ENCODE measurements at places on chromosomes 16 and 17.

GRCh38 chr16:50178491-50178941 lies 25.4 kb downstream of the TENT4B start:
- DNase-seq = no peak

DNA sequence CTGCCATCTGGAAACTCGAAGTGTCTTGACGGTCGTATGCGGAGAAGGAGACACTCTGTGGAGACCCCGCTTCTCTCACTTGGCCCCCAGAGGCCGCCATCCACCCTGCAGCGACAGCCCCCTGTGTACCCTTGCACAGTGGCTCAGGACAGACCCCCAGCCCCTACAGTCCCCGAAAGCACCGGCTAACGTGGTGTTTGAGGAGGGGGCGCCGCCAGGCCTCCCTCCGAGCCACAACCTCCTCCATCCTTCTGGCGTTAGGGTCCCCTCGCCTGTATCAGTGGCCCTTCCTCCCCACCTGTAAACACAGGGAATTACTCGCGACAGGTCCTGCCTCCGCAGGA lies 73.6 kb downstream of the LMF1 start:
- DNase-seq = no peak

DNA sequence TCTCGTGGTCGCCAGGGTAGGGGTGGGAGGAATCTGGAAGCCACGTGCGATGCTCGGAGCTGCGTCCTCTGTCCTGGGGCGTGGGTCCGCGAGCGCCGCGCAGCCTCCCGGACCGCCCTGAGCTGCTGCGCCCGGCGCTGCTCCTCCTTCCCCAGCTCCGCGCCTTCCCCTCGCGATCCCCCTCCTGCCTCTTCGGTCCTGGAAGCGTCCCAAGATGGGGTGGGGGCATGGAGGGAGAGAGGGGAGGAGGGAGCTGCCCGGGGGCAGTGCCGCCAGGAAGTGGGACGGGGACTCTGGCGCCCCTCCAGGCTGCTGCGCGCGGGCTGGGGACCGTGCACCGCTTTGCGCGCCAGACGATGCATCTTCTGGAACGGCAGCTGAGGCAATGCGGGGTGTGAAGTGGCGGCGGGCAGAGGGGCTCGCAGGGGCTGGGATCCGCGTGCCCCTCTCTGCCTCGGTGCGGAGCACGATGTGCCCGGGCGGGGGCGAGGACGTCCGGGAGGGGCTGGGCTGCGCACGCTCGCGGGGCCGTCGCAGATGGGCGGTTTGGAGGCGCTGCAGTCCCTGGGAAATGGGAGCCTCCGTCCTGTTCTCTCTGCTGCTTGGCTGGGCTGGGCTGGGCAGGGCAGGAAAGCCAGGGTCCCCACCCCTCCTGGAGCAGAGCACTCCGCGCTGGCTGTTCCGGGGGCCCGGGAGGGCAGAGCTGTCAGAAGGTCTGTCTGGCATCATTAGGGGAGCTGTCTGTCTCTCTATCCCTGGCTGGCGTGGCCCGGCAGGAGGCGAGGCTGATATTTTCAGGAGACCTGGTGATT lies 388.0 kb downstream of the SEC14L1 start:
- peak; percentile 73 for DNase-seq

DNA sequence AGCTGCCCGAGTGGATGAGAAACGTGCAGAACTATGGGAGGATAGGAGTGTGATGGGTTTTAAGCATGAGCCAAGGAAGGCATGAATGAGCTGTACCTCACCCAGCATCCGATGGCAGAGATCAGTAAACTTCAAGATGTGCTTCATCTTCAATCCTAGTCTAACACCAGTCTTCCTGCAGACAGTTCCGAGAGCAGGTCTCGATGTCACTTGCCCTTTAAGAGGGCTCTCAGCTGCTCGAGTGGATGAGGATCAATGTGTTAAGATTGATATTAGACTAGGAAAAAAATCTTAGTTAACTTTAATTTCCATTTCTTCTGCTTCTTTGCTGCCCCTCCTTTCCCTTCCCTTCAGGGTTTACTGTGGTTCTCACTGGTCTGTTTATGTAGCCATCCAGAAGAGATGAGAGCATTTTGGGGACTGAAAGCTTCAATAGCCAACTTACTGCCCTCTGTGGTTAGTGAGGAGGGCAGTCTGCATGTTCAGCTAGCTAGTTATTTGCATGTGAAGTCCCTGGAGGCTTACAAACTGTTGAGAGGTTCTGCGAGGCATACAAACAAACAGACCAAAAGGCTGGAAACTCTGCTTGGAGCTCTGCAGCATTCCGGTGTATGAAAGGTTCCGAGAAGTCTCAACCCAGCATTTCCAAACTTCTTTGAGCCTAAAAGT lies 15.3 kb downstream of the KLHL36 start:
- no peak for DNase-seq

- DNase-seq = no peak
Observed at GRCh38 chr16:48478393-48478792, 93.2 kb upstream of the SIAH1 start.

DNA sequence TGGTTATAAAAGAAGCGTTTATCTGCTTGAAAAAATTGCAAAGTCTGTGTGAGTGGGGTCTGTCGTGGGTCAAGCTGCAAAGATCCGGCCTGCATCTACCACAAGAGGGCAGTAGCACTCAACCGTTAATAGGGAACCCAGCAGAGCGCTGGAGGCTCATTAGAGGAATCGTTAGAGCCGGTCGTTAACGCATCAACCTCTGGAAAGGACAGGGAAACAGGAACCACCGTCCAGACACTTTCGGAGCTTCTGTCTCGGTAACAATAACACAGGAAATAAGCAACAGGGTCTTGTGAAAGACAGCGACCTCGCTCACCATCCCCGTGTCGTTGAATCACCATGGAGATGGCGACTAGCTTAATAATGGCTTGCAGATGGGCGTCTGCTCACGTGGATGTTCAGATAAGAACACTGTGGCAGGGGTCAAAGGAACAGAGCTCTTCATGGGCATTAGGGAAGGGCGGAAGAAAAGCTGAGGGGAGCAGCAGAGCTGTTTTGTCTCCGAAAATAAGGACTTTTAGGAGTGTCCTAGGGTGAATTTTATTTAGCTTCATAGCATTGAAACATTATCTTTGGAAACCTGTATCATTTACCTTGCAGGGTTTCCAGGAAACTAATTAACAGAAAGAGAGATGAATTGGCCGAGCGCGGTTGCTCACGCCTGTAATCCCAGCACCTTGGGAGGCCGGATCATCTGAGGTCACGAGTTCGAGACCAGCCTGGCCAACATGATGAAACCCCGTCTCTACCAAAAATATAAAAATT lies 11.9 kb upstream of the NSRP1 start:
- DNase-seq = peak; percentile 85

Measured in aorta (tissue), 5 donors.